ENCODE measurements at places on chromosomes 5 and 9. TPM values are rescaled to one million over a fixed set of nuclear protein-coding genes. Genes with fewer than 3 reads are reported as not detected.

The PCDHA9 gene
- 0.06 TPM for polyA plus RNA-seq

The TBC1D13 gene
- 39.0 TPM for polyA plus RNA-seq

The EIF4E1B gene
- polyA plus RNA-seq = not detected

The BTNL9 gene
- polyA plus RNA-seq = 6.6 TPM

- DNase-seq = no peak
Measured at GRCh38 chr9:90009447-90009846, 404.6 kb downstream of the GADD45G start.

DNA sequence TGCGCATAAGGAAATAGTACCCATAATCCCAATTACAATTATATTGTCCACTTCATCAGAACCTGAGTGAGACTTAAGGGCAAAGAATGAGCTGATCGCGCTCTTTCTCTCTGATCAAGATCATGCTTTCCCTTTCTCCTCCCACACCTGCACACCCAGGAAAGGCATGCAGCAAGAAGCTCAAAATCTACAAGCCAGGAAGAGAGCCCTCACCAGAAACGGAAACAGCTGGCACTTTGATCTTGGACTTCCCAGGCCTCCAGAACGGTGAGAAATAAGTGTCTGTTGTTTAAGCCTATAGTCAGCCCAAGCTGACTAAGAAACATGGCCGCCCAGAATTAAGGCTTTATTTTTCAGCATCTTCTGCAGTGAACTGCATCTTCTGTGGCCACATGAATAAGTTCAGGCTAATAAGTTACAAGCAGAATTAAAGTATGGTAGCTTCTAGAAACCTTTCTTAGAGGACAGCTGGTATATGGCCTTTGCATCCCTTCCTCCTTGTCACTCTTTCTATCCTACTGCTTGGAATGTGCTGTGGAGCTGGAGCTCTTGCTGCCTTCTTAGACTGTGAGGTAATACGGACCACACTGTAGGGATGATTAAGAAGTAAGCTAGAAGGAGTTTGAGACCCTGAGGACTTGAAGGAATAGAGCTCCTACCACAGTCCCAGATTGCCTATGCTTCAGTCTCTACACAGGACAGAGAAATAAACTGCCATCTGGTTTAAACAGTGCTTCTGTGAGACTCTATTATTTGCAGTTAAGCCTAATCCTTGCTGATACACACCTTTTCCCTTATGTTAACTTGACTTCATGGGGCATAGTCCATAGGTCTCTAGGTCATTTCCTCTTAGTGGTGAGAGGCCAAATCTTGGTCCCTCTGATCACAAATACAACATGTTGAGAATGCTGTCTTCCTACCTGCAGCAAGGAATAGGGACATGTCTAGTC, 17.2 kb downstream of the OR2S2 start:
- DNase-seq = no peak

- DNase-seq = no peak
Measured at GRCh38 chr5:12354686-12355085, 450.4 kb upstream of the CTNND2 start.

All from muscle of back (tissue), 13 donors.